ENCODE measurements at places on chromosomes 1 and 21.
A peak's percentile ranks its signal among the peaks of the same experiment; 100 is the strongest.

DNA sequence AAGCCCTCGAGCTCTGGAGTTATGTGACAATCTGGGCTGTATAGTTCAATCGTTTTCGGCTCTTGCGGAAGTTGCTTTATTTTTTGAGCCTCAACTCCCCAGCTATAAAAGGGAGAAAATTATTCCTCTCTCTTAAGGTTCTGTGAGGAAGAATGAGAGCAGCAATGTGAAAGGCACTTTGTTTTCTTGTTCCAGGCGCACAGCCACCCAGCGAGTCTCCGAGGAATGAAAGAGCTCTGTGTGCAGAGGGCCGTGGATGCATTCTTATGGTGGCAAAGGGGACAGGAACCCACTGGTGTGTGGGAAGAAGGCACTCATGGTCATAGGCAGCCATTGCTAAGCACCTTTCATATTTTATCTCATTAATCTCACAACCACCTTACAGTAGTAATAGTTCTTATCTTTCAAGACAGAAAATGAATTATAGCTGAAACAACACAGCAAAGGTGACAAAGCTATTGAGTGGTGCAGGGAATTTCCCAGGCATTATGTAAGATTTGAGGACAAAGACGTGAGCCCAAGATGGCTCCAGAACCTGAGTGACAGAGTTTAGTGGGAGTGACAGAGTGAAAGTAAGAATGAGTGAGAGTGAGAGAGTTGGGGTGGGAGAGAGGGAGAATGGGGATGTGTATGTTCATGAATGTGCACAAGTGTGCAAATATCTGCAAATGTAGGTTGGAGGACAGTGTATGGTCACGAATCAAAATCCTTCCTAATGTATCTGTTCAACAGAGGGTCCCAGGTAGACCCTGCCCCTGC, 9.4 kb downstream of the CYP2J2 start:
- DNase-seq = no peak

- peak; percentile 18 for DNase-seq
These were observed 46.9 kb downstream of the FMO3 start for GRCh38 chr1:171137580-171137979.

DNA sequence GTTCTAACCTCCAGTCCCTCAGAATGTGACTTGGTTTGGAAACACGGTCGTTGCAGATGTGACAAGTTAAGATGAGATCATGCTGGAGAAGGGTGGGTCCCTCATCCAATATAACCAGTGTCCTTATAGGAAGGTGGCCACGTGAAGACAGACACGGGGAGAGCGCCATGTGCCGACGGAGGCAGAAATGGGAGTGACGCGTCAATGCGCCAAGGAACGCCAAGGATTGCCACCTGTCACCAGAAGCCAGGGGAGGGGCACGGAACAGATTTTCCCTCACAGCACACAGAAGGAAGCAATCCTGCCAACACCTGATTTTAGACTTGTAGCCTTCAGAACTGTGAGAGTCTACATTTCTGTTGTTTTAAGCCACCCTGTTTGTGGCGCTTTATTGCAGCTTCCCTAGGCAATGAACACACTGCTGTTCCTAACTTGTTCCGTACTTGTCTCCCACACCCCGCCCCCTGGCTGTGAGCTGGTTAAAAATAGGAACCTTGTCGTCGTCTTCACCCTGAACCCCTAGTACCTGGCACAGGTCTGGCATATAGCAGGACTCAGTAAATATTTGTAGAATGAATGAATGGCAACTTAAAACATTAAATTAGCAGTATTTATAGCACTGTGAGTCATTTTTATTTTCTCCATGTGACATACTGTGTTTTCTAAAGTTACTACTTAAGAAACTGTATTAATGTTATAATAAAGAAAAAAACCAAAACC, 14.2 kb downstream of the RIMS3 start:
- no peak for DNase-seq

DNA sequence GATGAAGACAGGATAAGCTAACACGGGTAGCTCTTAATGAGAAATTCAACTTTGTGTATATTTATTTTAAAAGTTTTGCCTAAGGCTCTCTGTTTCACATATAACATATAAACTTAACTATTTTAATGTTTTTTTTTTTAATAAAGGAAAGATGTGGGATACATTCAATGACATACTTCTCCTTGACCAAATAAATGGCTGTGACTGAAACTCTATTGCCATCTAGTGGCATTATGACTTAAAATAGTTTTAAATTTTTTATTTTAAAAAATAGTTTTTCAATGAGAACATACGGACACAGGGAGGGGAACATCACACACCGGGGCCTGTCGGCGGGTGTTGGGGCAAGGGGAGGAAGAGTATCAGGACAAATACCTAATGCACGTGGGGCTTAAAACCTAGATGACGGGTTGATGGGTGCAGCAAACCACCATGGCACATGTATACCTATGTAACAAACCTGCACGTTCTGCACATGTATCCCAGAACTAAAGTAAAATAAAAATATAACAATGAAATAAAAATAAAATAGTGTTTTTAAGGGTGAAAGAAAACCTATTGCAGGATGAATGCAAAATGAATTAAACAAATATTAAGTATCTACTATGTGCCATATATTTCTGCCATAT, 83.4 kb downstream of the LYST start:
- DNase-seq = peak; percentile 72

- DNase-seq = no peak
These were observed 46.0 kb upstream of the OLIG2 start for GRCh38 chr21:32979598-32980268.

DNA sequence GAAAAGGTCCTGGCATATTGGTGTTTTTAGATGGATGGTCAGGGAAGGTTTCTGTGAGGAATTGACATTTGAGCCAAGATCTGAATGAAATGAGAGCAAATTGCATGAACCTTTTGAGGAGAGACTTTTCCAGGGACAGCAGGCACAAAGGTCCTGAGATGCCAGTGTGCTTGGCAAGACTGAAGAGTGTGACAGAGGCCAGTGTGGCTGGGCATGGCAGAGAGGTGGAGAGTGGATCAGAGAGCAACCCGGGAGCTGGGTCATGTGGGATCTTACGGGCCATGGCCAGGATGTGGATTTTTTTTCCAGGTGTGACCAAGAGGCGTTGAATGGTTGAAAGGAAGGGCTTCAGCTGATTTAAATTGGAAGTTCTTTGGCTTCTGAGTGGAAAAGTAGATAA, 3.4 kb downstream of the SCCPDH start:
- no peak for DNase-seq

DNA sequence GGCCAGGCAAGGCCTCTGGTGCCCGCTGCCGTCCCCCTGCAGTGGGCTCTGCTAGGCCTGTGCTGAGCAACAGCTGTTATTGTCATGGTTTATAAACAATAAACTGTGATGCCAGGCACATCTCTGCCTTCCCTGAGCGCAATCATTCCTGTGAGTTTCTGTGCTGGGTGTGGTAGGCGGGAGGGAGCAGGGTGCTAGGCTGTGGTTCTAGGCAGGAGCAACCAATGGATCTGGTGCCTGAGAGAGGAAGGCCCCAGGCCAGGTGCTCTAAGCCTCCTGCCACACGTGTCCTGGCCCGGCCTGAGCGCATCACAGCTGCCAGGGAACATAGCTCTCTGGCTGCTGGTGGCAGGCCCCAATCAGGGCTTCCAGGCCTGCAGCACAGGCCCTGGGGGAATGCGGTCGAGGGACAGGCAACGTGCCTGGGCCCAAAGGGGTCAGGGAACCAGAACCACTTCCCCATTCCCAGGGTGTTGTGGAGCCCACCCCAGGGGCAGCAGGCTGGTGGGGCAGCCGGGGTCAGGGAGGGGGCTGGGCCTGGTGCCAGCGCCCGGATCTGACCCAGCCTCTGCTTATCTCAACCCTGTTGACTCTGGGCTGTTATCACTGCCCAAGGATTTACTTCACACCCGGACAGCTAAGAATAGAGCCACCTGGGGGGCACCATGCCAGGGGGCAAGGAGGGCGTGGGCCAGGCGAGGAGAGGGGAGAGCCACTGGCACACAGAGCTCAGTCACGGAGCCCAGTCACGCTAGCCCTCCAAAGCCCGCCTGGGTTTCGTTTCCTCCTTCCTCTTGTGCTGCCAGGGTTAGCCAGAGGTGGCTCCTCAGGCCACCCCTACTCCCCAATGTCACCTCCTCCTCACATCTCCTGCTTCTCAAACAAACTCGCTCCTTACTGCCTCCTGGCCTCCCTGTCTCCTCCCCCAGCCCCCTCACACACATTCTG, 11.5 kb downstream of the TRIM46 start:
- DNase-seq = no peak

DNA sequence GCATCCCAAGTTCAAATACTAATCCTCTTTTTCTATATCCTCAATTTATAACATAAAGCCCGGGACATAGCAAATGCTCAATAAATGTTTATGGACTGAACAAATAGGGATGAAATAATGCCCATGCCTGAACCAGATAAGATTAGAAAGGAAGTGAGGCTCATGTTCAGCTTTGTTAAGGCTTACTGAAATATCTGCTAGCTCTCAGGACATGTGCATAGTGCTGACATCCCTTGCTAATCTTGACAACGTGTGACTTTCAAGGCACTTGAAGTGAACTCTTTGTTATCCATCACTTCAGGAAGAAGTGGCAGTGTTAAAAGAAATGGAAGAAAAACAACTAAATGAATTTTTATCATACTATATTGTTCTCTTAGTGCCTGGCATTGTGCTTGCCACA, 260.3 kb upstream of the SGIP1 start:
- no peak for DNase-seq

- no peak for DNase-seq
These were observed 151.1 kb downstream of the PCNX2 start for GRCh38 chr1:233144434-233144833.

DNA sequence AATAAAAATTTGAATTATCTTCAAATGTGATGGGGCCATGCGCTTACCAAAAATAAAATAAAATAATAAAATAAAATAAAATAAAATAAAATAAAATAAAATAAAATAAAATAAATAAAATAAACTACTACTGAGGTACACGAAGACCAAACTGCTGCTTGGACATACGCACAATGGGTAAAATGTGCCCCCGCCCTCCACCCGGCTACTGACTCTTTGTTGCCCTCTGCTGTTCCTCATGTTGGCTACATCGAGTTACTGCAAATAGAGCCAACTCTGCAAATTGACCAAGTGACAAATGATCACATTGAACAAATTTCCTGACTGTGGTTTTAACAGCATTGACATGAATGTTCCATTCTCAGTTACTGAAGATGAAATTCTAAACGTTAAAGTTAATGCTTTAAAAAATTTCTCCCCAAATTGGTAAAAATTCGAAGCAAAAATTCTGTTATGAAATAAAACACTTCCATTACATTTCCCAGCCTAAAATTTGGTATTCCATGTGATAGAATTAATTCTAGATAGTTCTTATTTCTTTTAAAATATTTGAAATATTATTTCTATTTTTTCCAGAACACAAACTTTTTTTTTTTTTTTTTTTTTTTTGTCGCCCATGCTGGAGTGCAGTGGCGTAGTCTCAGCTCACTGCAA, 18.8 kb upstream of the MAP1LC3C start:
- peak; percentile 50 for DNase-seq

DNA sequence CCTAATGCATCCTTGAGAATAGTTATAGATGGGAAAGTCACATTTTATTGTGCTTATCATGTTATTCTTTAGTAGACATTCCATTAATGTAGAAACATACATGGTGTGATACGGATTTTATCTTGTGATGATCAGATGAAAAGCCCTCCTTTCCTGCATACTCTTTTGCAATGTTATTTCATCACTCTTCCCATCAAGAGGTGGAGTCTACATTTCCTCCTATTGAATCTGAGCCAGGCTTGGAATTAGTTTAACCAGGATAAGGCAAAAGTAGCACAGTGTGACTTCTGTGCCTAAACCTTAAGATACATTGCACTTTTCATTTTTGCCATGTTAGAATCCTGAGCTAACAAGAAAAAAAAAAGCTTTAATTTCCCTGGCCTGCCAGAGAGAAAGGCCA, 393.7 kb upstream of the ST6GALNAC5 start:
- DNase-seq = peak; percentile 58

DNA sequence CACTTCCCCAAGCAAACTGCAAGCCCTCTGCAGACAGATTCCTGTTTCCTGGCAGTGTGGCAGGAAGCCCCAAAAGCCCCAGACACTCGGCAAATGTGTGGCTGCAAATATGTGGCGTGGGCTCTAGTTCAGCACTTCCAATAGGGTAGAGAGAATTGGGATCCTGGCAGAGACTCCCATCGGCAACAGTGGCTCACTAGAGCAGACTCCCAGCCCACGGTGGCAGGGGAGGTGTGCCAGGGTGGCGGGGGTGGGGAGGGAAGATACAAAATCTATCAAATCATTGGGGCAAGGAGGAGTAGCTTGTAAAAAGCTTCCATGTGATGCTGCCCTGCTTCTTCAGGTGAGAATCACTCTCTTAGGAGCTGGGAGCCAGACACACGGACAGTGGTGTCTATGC, 25.9 kb downstream of the COL16A1 start:
- no peak for DNase-seq

GRCh38 chr1:97138515-97139032, 417.0 kb downstream of the PTBP2 start:
- no peak for DNase-seq

GRCh38 chr1:53525595-53525994, 66.4 kb downstream of the DMRTB1 start:
- peak; percentile 24 for DNase-seq

DNA sequence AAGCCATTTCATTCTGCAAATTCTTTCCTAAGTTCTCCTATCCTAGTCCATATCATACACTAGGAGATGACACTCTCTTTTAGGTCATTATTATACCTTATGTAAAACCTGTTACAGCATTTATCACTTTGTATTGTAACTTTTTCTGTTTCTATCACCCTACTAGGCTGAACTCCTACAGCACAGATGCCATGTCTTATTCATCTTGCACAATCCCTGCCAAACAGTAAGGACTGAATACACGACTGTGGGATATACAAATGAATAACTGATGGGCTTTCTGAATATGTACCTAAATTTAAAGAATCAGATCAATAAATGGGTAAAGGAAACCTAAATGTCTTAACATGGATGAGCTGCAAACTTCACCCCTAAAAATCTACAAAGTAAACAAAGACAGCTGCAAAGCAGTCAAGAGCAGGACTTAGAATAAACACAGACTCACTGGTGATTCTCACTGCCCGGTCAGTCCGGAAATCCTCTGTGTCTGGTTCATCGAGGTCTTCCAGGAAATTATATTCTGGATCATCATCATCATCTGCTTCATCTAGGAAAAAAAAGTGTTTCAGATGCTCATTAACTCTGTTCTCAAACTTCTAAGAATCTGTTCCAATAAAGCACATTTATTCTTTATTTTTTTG, 62.3 kb downstream of the GON4L start:
- no peak for DNase-seq

DNA sequence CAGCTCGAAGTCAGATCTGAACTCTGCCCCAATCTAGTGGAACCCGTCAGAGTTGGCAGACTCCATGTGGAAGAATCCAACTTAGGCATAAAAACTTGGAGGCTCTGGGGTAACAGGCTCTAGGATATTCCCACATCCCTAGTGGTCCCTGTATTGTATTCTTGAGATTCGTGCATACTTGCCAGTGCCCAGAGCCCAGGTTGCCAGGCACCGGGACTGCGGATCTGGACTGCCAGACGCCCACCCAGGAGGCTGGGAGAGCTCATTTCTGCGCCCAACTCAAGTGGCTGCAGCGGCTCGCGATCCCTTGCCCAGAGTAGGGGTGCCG, 1.1 kb downstream of the GRIK1 start:
- DNase-seq = no peak

- DNase-seq = no peak
These were observed 98.7 kb upstream of the USP24 start for GRCh38 chr1:55313903-55314302.
